ENCODE measurements at places on chromosomes 11 and 22. TPM values are rescaled to one million over a fixed set of nuclear protein-coding genes. Genes with fewer than 3 reads are reported as not detected.

APOA4 gene
- not detected for total RNA-seq

DNA sequence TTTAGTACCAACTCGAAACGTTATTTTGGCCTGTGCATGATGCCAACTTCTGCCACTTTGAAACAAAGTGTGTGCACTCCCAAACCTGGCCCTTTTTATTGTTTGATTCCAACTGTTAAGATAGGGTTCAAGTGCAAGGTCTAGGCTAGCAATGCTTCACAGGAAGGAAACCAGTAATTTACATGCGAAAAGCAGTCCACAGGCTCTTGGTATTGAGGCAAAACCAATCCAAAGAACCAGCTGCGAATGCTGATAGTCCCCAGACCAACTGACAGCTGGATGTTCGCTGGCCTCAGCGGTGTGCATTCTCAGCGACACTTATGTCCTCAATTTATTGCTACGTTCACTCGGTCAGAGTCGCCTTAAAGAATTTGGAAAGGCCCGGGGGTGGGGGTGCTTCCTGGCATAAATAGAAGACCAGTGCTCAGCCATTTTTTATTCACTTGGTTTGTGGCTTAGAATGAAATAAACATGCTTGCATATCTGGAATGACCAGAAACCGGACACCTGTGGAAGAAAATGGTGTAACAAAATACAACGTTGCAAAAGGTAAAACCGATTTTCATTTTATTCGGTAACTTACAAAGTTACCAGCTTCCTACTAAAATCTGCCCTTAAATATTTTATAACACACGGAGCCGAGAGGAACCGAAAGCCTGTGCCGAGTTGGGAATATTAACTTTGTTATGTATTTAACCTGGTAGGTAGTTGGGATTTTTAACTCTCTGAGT lies 1.6 kb downstream of the CPT1A start:
- peak; percentile 52 for DNase-seq

DNA sequence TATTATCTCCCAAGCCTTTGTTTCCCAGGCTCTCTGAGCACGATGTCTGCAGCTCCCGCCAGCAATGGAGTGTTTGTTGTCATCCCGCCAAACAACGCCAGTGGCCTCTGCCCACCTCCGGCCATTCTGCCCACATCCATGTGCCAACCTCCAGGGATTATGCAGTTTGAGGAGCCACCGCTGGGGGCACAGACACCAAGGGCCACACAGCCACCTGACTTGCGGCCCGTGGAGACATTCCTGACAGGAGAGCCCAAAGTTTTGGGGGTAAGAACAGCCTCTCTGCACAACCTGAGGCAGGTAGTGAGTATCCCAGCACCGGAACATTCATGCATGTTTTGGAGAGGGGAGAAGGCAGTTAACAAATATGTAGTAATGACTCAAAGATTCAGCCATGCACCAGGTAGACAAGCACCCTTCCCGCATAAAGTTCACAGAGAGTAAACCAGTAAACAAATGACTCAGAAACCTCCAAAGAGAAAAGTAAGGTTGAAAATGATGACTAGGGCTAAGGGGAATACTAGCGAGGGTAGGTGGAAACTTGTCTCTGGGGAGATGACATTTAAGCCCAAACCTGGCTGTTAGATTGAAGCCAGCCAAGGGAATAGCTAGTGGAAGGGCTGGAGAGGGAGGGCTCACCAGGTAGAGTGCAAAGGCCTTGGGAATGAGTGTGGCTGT lies 7.2 kb downstream of the MS4A15 start:
- no peak for DNase-seq

DNA sequence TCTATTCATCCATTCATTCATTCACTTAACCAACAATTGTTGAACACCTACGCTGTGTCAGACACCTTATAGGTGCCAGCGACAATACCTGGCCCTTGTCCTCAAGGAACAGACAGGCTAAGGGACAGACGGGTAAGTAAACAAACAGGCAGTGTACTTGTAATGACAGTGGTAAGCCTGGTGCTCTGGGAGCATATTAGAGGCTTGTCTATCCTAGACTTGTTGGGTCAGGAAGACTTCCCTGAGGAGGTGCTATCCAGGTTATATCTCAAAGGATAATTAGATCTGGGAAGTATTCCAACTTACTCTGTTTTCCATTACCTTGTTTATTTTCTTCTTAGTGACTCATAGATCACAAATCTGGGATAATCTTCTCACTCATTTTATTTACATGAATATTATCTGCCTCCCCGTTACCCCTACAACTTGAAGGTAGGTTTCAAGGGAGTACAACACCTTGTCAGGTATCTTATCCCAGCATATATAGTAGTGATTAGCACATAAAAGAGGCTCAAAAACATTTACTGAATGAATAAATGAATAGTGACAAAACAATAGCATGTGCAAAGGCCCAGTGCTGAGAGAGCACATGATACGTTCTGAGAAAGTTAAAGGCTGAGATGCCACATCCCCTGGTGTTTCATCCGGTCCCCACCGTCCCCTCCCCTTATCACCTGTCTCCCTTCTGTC lies 75.3 kb upstream of the NCAM1 start:
- DNase-seq, result no peak

GLYATL1 gene
- not detected for total RNA-seq

ASRGL1 gene
- 12.2 TPM for total RNA-seq

DNA sequence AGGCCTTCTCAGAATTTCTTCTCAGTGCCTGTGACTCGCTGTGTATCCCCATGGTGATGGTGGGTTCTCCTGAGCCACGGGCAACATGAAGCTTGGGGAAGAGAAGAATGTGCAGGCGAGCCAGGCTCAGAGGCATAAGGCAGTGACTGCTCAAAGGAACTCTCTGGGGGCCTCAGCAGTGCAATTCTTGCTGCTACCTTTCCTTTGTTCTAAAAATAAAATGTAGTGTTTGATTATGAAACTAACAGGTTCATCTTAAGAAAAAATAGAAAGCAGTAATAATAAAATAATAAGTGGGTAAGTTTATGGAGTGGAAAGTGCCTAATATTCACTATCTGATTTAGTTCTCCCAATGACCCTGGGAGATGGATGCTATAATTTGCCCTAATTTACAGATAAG lies 46.7 kb downstream of the MEI1 start:
- DNase-seq, result no peak

LIN7C gene
- total RNA-seq, result 23.7 TPM

DNA sequence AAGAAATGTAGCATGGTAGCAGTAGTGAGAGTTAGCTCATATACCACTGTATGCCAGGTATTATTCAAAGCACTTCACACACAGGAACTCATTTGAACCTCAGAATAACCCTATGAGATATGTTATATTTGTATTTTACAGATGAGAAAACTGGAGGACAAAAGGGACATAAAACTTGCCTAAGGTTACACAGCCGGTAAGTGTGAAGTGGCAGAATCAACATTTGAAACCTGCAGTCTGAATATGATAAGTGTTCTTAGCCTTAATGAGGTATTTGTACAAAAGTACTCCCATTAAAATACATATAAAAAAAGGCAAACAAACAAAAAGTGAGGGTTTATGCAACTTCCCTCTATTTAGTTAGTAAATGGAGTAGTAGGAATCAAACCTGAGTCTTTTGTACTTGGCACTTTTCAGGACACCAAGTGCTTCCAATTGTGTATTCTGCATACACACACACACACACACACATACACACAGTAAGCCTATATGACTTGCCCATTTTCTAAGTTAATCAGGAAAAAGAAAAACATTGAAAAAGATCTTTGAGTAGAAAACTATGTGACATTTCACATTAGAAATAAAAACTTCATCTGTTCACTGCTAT lies 223.9 kb upstream of the FOLH1 start:
- DNase-seq, result no peak

DNA sequence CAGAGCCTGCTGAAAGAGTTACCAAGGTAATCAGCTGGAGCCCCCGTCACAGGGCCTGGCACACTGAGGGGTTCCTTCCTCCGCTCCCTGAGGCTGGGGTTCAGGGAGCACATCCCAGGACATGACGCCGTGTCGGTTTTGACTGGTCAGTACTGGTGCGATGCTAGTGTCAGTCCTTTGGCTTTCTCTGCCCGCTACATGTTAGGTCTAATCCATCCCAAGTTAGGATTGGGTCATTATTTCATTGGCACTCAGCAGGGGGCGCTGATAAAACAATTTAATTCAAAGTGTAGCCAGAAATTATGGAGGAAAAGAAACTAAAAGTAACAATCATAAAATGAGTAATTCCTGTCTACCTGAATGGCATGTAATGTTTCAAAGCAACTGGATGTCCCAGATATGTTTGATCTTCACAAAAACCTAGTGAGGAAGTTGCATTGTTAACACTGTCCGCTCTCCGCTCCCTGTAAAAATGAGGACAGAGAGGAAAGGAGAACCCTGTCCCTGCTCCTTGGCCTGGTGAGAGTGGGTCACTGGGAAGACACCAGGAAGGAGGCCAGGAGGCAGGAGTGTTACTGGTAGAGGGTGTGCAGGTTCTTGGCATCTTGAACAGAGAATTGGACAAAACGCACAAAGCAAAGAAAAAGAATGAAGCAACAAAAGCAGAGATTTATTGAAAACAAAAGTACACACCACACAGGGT lies 27.1 kb downstream of the TSKU start:
- DNase-seq, result no peak

GRCh38 chr11:69008737-69009440 lies 4.2 kb downstream of the MRGPRF start:
- DNase-seq, result no peak

GRCh38 chr11:100467821-100468508 lies 219.1 kb upstream of the ARHGAP42 start:
- DNase-seq, result no peak

CDC42BPG gene
- 3.5 TPM for total RNA-seq

PPP6R2 gene
- total RNA-seq, result 81.6 TPM

EIF3F gene
- 226 TPM for total RNA-seq

- DNase-seq, result peak; percentile 75
These were observed 767 bp downstream of the SLC43A1 start for GRCh38 chr11:57514538-57515331.

DNA sequence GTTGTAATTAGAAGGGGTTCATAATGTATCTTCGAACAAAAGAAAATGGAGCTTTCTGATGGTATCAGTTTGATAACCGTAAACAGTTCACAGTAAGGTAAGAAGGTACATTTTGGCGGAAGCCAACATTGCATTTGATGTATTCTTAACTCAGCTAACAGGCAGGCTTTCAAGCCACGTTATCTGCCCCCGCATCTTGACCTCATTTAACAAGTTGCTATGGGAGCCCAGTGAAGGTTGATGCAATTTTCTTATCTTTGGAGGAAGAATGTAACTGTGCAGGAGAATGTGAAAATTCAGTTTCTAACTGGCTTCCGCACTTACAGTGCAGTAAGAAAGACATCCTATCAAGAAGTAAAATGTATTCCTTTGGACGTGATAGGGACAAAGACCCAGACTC lies 110.6 kb downstream of the ETS1 start:
- no peak for DNase-seq

RAG1 gene
- total RNA-seq, result 0.14 TPM

- no peak for DNase-seq
These were observed 186.8 kb downstream of the ETS1 start for GRCh38 chr11:128400382-128401203.

DNA sequence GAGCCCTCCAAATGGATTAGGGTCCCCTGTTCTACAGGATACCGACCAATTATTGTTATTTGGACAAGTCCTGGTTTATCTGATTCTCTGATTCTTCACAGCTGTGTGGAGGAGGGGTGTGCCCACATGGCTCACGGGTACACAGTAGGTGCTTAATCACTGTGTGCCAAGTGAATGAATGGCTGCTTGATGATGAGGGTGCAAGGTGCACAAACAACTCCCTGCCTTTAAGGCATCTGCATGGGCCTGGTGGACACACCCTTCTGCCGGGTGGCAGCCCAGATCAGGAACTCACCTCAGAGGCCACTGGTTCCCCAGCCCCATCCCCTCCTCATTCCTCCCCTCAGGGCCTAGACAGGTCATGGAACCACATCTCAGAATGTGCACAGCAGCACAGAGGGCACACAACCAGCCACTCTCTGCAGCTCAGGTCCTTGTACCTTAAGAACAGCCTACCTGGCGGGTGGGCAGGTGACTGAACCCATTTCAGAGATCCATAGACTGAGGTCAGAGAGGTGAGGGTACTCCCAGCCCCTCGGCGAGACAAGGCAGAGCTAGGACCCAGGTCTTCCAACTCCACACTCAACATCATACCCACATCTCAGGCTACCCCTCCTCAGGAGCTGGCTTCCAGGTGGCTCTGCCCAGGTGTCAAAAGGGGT lies 50.3 kb downstream of the SHANK2 start:
- no peak for DNase-seq

- DNase-seq, result no peak
These were observed 8.6 kb downstream of the KLHL35 start for GRCh38 chr11:75424396-75424795.

LUZP2 gene
- not detected for total RNA-seq

OR8D1 gene
- not detected for total RNA-seq

GRCh38 chr11:47991266-47991830 lies 11.0 kb downstream of the PTPRJ start:
- DNase-seq, result no peak

GRCh38 chr22:32811788-32812545 lies 10.5 kb downstream of the TIMP3 start:
- no peak for DNase-seq

GRCh38 chr11:107259811-107260221 lies 197.8 kb downstream of the CWF19L2 start:
- no peak for DNase-seq

- DNase-seq, result no peak
These were observed 211.3 kb downstream of the NXPE2 start for GRCh38 chr11:114889594-114890011.

DNA sequence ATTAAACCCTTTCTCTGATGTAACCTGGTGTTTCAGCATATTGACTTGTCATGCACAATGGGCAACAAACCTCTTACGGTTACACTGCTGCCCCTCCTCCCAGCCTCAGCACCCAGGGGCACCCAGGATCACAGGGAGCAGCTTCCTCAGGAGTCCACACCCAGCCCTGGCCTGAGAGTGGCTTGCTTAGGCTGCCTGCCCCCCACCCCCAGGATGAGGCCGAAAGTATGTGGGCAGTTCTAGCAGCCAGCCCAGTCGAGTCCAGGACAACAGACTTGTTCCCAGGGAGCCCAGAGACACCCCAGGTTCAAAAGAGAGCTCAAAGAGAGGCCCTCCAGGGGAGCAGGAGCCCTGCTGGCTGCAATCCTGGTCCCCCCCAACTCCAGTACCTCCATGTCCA lies 108.1 kb upstream of the THY1 start:
- no peak for DNase-seq

GRCh38 chr11:38274031-38274430 lies 1676.0 kb upstream of the RAG2 start:
- DNase-seq, result no peak

APLNR gene
- total RNA-seq, result not detected

SLC43A3 gene
- total RNA-seq, result 67.8 TPM

KLHL35 gene
- 0.65 TPM for total RNA-seq

- DNase-seq, result no peak
These were observed 30.9 kb downstream of the C22orf31 start for GRCh38 chr22:29030618-29031226.

- no peak for DNase-seq
These were observed 30.6 kb downstream of the KIRREL3 start for GRCh38 chr11:126969865-126970479.

- DNase-seq, result no peak
These were observed 10.5 kb downstream of the YWHAH start for GRCh38 chr22:31954535-31955523.

LDHAL6A gene
- not detected for total RNA-seq

GRCh38 chr11:31720225-31720624 lies 90.9 kb downstream of the PAX6 start:
- DNase-seq, result no peak

HBG1 gene
- total RNA-seq, result not detected

BAIAP2L2 gene
- 1.6 TPM for total RNA-seq

GRCh38 chr11:6099577-6099976 lies 7.9 kb upstream of the OR56B4 start:
- DNase-seq, result no peak

- no peak for DNase-seq
These were observed 169.4 kb downstream of the MYO18B start for GRCh38 chr22:25911243-25911972.

GRCh38 chr11:16820324-16821092 lies 82.1 kb downstream of the C11orf58 start:
- DNase-seq, result peak; percentile 35

Measured in activated naive CD8-positive, alpha-beta T cell treated with anti-CD3 and anti-CD28 coated beads, Interleukin-2, amount 10 ng/mL, durations not matched to agents 7 days and 5 days (primary cell).